ENCODE measurements at places on chromosomes 1 and 21.

- DNase-seq, result no peak
Measured at GRCh38 chr1:25675729-25676476, 59.3 kb downstream of the MAN1C1 start.

- no peak for DNase-seq
Measured at GRCh38 chr1:8059161-8059622, 33.1 kb upstream of the ERRFI1 start.

DNA sequence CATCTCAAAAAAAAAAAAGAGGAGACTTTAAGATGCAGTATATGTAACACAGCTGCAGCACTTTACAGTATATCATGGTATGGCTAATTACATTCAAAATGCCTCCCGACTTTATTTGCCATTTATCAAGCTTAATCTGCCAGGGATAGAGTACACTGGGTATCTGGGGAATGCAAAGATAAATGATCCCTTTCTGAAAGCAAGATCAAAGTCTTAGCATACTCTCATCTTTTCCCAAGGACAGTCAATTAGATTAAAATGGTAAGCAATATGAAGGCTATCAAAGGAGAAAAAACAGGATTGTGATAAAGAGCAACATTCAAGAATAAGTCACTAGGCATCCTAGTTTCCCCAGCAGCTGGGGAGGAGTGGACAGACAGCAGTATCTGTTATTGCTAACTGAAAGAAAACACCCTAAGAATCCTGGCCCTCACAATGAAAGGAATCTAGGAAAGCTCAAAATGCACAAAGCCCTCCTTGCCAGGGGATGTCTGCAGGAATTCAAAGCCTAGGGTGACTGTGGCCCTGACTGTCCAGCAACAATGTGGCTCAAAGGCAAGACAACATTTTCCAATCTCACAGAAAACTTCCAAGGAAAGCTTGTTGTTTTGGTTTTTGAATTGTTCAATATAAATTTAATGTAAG lies 56.7 kb upstream of the RAP1GAP start:
- no peak for DNase-seq

DNA sequence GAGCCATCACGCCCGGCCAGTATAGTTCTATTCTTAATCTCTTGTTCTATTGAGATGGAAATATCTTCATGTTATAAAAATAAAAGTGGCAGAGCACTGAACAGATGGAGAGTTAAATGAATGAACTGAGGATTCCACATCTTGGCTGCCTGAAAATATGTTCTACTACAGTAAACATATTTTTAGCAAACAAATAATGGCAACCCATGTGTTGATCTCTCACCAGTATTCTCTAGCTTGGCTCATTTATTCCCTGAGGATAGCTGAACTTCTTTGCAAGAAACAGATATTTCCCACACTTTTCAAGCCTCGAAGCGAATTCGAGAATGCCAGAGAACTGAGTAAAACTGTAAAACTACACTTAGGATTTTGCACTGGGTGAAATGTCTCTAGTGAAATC lies 58.9 kb downstream of the DIRAS3 start:
- no peak for DNase-seq

- no peak for DNase-seq
Measured at GRCh38 chr1:20739225-20739624, 6.7 kb upstream of the SH2D5 start.

DNA sequence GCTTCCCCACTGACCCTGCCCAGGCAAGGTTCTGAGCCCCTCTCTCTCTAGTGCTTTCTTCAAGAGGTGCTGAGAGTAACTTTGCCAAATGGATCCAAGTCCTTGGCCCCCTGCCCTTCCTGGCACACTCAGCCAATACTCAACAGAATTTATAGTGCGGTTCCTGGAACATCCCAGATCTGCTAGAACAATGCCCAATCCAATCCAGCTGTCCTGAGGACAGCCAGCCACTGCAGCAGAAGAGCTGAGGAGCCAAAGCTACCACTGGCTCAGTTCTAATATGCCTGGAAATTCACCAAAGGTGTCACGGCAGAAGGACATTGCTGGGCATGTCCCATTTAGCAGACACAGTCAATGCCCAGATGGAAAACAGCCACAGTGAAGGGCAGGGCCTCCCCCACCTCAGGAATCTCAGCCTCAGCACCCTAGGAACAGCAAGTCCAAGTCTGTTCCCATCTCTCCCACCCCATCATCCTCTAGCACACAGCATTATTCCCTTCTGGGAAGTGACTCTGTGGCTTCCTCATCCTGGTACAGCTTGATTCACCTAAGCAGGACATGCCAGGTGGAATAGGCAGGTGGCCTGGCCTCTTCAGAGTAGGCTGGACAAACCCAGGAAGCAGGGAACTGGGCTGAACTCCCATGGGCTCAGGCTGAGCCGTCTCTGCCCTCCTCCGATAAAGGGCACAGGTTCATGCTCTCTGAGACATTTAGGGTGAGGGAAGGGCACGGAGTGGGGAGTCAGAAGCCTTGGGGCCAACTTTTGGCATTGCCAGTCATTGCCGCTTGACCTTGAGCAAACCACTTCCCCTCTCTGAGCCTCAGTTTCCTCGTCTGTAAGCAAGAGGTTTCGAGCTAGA lies 24.6 kb downstream of the PMVK start:
- DNase-seq, result no peak

DNA sequence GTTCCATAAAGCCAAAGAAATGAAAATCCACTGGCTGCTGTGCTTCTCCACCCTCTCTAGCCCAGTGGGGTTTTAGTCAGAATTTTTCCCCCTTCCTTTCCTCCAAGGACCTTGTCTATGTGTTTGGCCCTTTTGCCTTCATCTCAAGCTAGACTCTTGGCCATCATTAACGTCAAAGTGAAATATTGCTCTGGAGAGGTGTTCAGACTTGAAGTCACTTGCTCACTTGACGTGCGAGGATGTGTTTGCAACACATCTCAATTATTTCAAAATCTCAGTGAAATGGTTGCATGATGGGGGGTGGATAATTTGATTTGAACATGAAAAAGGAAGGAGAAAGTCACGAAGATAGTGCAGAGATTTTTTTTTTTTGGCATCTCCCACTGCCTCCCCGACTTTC lies 13.6 kb downstream of the EVA1C start:
- DNase-seq, result no peak

DNA sequence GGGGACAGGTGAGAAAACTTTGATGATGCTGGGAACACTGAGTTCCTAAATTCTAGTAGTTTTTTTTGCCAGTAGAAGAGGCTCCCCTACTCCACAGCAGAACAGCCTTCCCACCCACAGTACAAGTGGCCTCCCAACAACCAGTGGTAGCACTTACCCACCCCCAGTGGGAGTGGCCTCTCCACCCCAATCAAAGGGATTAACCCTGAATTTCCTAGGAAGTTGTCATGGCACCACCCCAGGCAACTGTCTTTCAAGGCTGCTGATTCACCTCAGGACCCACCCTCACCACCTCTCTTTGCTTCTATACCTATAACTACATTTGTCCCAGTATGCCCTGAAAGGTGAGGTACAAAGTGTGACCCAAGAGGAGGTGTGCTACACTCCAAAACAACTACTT lies 81.4 kb upstream of the PRDX6 start:
- no peak for DNase-seq

DNA sequence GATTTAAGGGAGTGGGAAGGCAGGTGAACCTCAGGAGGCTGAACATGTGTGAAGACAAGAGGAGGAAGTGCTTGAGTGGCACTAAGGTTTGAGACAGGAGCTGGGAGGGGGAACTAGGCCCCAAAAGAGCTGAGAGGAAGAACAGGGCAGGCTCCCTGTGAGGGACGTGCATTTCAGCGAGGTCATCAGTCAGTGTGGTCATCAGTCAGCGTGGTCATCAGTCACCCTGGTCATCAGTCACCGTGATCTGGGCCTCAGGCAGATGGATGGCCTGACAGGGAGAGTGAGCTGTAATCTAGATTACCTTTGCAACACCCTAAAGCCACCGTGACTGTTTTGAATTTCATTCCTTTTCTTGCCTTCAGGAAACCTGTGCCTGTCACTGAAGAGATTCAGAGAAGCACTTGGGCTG lies 29.1 kb downstream of the VTCN1 start:
- DNase-seq, result no peak

DNA sequence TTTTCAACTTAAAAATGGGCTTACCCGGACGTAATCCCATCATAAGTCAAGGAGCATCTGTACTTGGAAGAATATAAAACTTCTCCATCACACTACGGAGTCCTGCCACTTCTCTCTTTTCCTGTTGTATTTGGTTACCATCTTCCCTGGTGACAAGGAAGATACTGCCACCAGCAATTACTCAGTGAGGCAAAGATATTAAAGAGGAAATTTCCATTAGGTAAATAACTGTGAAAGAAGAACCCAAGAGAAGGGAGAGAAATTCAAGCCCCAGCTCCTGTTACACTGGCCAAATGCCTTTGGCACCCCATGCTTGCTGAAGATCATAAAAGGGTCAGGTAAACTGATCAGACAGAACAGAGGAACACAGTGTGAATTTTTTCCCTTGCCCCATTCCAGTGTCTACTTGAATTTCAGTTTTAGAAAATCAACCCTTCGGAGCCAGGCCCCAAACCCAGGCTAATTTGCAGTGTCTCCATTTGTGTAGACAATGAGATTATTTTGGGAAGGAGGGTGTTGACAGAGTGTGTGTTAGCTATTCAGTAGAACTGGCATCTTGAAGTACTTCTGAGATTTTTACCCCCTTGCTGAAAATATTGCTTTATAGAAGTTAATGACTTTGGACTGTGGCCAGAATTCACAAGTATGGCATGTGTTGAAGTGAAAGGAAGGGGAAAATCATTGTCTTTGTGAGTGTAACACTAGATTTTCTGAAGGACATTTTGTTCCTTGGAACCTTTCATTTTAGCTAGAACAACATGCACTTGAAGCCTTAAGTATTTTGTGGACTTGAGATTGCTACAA lies 167.1 kb downstream of the DHRS3 start:
- DNase-seq, result no peak

DNA sequence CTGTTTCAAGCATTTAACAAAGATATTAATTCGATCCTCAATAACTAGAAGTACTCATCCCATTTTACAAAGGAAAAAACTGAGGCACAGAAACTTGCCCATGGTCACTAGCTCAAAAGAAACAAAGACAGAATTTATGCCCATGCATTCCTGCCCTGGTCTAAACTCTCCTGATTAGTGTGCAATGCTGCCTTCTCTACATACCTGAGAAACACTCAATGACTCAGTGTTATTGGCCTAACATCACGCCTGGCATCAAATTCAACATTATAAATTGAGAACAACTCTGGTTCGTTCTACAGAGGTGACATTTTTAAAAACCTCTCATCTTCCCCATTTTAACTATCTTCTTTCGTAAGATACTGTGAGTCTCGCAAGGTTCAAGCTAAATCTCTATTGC lies 5.2 kb downstream of the APP start:
- DNase-seq, result no peak

DNA sequence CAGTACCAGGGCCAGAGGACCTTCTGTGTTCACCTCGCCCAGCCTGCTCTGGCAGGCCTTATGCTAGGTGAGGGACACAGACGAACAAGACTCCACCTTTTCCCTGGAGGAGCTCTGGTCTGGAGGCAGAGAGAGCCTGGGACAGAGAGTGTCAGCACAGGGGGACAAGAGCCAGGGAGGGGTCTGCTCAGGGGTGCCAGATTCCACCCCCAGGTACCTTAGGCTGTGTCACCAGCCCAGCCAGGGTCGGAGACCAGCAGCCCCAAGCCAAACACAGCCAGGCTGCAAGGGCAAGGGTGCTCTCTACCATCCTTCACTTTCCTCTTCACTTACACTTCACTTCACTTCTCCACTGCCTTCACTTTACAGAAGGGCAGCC lies 4.3 kb upstream of the LRP8 start:
- no peak for DNase-seq

DNA sequence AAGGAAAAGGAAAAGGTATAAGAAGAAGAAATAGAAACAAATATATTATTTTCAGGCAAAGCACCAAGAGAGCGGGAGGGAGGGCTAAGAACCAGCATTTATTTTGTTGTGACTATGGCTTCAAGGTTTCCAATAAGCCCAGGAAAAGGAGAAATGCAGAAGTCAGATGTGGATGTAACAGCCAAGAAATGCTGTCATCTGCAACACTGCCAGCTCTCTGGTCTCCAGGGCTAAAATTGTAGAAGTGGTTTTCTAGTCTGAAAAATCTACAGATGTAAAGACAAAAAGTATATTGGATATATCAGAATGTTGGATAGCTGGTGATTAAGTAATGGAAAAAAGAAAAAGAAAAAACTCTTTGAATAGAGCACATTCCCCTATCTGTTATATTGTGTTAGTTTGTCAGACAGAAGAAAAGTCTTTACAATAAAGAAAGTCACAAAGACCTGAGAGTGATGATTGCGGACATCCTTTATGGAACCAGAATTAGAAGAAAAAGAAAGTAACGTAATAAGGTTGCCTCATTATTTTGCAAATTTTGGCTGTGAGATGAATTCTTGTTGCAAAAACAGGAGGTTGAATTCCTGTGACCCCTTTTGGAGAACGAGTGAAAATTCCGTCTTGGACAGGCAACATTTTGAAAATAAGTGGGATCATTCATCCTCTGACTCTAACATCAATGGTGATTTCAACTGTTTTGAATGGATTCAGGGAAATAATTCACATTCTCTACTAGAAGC lies 938.1 kb downstream of the TTLL7 start:
- DNase-seq, result no peak

- DNase-seq, result no peak
Measured at GRCh38 chr1:116382857-116383483, 9.9 kb downstream of the ATP1A1 start.

GRCh38 chr1:207941665-207942064 lies 30.7 kb upstream of the CD34 start:
- DNase-seq, result peak; percentile 98

DNA sequence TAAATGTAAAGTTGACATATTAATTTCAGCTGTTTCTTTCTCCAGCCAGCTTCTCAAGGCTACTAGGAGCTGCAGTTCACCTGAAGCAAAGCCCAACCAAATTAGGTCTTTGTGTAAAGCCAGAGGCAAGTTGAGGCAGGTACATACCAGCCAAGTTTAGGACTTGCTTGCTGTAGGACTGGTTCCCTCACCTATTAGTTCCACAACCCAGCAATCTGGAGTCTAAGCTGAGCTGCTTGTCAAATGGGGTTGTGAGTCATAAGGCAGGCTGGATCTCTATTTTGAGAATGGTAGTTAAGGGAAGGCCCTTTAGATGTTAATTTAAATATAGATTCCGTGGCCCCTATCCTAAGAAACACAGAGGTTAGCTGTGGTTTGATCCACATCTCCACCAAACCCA lies 7.6 kb upstream of the FLG2 start:
- DNase-seq, result no peak

DNA sequence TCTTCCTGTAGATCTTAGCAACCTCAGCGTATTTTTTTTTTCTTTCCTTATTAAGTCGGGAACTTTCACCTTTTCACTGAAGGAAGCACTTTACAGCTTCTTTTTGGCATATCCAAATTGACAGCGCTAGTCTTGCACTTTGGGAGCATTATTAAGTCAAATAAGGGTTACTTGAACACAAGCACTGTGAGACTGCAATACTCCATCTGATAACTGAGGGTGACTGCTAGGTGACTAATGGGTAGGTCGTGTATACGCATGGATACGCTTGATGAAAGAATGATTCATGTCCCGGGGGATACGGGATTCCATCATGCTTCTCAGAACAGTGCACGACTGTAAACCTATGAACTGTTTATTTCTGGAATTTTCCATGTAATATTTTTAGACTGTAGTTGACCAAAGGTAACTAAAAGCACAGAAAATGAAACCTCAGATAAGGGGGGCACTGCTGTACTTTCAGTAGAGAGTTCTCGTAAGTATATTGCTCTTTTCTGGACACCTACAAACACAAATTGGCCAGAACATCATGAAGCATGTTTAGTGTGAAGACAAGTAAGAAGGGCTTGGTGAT lies 364.7 kb downstream of the SMYD3 start:
- peak; percentile 32 for DNase-seq

All from pulmonary artery endothelial cell (primary cell).